Thoracic aorta (tissue), 2 donors: ENCODE measurements at places on chromosomes 7 and 10. TPM values are rescaled to one million over a fixed set of nuclear protein-coding genes. Genes with fewer than 3 reads are reported as not detected.

Gene LRRC18
- not detected for total RNA-seq

Gene TMEM26
- 1.2 TPM for total RNA-seq

Gene DPYSL4
- total RNA-seq = not detected

Gene ITGB8
- 9.5 TPM for total RNA-seq

Gene SPAG6
- total RNA-seq = not detected

Gene VPS26A
- 46.3 TPM for total RNA-seq

Gene TLL2
- total RNA-seq = not detected

Gene ZNF117
- total RNA-seq = 16.9 TPM

Gene ERVW-1
- total RNA-seq = not detected

Gene NUTM2E
- total RNA-seq = not detected

Gene PNLIP
- not detected for total RNA-seq

Gene IL2RA
- 48.2 TPM for total RNA-seq

Gene ACSL5
- 16.7 TPM for total RNA-seq

Gene PNLIPRP1
- not detected for total RNA-seq

Gene TAS2R3
- 0.41 TPM for total RNA-seq

Gene SEMA3E
- total RNA-seq = 3.4 TPM

Gene PTEN
- 168 TPM for total RNA-seq
